Glomerular endothelial cell (primary cell): ENCODE measurements at places on chromosomes 13 and 19. TPM values are rescaled to one million over a fixed set of nuclear protein-coding genes. Genes with fewer than 3 reads are reported as not detected.

DNA sequence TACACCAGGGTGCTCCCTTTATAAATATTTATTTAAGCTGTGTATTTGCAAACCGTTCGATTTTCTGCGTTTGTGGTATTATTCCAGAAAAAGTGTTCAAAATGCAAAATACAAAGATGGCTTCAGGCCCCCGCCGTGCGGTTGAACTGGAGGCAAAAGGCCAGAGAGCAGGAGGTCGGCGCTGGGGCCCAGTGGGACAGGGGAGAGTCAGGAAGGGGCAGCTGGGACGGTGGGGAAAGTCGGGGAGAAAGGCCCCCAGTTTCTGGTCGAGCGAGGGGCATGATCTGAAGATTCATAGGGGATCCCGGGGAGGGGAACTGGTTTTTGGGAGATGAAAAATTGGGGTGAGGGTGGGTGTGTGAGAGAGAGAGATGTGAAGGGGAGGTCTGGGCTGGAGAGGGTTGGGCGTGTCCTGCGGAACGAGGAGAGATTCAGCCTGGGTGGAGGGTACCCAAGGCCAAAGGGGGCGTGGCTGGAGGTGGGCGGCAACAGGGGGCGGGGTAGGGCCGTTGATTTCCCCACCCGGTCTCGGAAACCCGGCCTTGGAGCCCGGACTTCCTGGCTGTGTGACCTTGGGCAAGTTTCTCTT, 678 bp downstream of the ISOC2 start:
- DNase-seq = no peak

DNA sequence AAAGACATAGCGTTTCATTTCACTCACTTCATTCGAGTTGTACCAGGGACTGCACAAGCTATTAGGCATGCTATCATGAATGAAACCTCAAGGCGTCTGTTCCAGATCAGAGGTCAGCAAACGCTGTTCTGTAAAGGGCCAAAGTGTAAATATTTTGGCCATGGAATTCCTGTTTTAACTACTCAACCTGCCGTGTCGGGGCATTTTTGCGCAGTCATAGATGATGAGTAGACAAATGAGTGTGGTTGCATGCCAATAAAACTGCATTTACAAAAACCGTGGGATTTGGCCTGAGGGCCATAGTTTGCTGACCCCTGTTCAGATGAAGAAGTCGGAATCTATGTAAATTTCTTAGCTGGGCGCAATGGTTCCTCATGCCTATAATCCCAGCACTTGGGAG, 6.5 kb downstream of the INSR start:
- no peak for DNase-seq

GRCh38 chr13:23848019-23848418, 41.2 kb downstream of the MIPEP start:
- no peak for DNase-seq

- DNase-seq = no peak
Observed at GRCh38 chr13:70107498-70108281, at the start of gene ATXN8OS. Gene ATXN8OS (plus strand): TSS chr13:70107826.

- DNase-seq = no peak
Observed at GRCh38 chr13:109877809-109878208, 91.4 kb upstream of the IRS2 start.

- no peak for DNase-seq
Observed at GRCh38 chr19:55178781-55179599, 1.1 kb downstream of the SYT5 start.

GRCh38 chr13:51636349-51636890, 52.2 kb downstream of the WDFY2 start:
- no peak for DNase-seq

DNA sequence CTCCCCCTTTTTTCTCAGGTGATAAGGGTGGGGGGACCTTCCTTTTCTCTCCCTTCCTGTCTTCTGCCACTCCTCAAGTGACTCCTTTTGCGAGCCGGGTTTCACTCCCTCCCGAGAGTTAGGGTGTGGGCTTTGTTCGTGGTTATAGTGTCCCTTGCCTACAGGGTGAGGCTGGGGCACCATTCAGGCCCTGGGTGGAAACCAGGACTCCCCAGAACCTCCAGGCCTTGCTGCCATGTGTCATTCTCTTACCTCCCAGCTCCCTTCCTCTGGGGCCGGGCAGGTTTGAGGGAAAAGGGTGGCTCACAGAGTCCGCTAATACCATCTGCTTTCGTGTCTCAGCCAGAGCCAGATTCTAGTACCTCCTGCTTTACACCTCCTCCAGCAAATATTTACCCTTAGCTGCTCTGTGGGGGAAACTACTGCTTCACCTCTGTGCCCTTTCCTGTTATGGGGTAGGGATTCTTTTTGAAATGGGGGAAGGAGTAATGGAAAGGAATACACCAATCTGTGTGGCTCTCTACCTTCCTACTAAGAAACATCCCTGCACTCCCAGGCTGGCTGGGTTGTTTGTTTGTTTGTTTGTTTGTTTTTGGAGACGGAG, 2.8 kb downstream of the ACTN4 start:
- DNase-seq = no peak

GRCh38 chr19:4803736-4804695, 12.5 kb downstream of the FEM1A start:
- DNase-seq = no peak

- DNase-seq = no peak
Observed at GRCh38 chr13:99058527-99059495, 80.9 kb upstream of the DOCK9 start.

GRCh38 chr19:44875666-44876451, 15.2 kb upstream of the TOMM40 start:
- DNase-seq = no peak

- DNase-seq = no peak
Observed at GRCh38 chr19:35162471-35163326, 8.2 kb downstream of the FXYD5 start.

DNA sequence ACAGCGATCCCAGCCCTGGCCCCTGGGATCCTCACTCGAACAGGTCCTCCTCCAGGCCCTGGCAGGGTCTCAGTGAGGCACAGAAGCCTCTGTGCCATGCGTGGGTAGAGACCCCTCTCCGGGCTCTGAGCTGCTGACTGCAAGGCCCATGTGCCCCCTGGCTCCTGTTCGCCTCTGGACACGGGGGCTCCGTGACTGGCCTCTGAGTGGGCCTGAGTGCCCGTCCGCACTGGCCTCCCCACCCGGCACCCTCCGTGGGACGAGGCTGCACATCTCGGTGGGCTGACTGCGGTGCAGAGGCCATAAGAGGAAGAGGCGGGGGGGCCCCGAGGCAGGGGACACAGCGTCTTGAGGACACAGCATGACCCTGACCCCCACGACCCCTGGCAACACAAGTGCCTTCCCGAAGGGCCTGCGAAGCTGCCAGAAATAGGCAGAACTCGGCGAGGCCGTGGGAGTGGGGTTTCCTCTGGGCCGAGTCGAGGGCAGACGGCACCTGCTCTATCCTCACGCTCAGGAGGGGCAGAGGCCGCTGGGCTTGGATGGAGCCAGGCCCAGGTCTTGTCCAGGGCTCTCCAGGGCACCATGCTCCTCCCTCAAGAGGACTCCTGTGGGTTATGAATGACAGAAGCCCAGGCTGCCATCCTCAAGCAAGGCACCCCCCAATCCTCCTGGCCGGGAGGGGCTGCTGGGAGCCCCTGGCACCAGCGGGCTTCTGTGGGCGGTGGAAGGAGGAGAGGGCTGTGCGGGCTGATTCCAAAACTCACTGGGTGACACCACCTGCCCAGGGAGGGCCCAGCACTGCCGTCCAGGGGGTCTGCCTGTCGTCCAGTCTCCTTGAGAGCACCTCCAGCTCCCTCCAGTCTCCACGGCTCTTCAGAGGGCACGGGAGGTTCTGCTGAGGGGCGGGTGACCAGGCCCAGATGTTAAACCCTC, 52.6 kb downstream of the RASA3 start:
- DNase-seq = no peak

- DNase-seq = no peak
Observed at GRCh38 chr13:50080911-50081678, 65.9 kb downstream of the KCNRG start.

GRCh38 chr19:13155472-13156359, 5.5 kb downstream of the IER2 start:
- no peak for DNase-seq

DNA sequence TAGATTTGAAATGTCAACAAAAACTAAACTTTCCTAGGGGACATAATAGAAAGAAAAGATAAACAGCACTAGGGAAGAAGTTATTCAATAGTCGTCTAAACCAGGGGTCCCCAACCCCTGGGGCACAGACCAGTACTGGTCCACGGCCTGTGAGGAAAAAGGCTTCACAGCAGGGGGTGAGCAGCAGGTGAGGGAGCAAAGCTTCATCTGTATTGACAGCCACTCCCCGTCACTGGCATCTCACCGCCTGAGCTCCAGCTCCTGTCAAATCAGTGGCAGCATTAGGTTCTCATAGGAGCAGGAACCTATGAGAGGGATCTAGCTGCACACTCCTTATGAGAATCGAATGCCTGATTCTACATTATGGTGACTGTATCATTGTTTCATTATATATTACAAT, 382.7 kb downstream of the MYO16 start:
- no peak for DNase-seq

- DNase-seq = no peak
Observed at GRCh38 chr19:41701401-41702075, 6.9 kb upstream of the CEACAM5 start.

GRCh38 chr19:57558525-57558924, 1.1 kb downstream of the ZNF550 start:
- DNase-seq = no peak

DNA sequence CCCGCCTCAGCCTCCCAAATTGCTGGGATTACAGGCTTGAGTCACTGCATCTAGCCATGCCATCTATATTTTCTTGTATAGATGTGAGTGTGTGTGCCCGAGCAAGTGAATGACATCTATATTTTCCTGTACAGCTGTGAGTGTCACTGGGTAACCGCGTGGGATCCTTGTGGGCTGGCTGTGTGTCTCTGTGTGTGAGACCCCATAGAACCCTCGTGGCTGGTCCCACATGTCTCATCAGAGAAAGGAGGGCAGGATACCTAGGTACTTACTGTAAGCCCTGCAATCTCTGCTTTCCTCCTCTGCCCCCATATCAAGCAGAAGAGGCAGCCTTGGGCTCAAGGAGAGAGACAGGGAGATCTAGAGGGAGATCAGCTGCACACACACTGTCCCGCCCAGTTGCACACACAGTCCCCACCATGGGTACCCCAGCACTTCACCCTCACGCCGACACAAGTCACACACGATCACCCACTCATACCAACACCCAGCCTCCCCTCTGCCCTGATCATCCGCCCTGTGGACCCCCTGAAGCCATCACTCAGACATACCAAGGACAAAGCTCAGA, 655 bp downstream of the DENND1C start:
- DNase-seq = no peak

DNA sequence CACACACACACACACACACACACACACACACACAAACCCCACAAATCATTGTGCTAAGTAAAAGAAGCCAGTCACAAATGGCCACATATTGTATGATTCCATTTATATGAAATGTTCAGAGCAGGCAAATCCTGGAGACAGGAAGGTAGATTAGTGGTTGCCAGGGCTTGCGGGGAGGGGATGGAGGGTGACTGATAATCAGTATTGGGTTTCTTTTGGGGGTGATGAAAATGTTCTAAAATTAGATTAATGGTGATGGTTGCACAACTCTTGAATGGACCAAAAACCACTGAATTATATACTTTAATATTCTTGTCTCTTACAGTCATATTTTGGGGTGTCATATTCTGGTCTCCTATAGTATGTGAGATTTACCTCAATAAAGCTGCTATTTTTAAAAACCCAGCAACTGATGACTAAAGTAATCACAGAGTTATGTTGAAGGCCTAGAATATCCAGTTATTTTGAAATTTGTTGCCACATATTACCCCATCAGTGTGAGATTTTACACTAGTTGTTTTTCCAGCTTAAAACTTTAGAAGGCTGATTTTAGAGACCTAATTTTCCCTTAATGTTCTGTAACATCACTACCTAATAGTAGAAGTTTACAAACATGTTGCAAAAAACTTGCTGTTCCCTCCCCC, 20.3 kb downstream of the FLT1 start:
- DNase-seq = no peak

GRCh38 chr13:51717786-51718398, 86.1 kb downstream of the DHRS12 start:
- DNase-seq = no peak

- no peak for DNase-seq
Observed at GRCh38 chr19:6778386-6778785, 5.9 kb downstream of the VAV1 start.

- DNase-seq = no peak
Observed at GRCh38 chr13:72151241-72151640, 284.2 kb upstream of the DACH1 start.

DNA sequence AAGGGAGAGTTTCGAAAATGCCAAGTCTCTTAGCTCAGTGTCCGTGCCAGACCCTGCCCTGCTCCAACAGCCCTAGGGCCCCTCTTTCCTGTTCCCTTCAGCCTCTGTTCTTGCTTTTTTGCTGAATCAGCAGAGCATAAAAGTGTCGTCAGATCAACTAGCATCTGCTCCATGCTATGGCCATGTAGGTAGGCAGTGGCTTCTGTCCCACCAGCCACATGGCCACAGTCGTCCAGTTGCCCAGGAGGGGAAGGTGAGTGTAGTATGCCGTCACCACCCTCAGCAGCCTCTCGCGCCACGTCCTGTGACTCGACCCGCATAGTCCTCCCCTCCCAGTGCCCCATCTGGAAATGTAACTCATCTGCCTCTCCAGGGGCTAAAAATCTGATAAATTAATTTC, 50.9 kb upstream of the ATP11A start:
- DNase-seq = no peak

DNA sequence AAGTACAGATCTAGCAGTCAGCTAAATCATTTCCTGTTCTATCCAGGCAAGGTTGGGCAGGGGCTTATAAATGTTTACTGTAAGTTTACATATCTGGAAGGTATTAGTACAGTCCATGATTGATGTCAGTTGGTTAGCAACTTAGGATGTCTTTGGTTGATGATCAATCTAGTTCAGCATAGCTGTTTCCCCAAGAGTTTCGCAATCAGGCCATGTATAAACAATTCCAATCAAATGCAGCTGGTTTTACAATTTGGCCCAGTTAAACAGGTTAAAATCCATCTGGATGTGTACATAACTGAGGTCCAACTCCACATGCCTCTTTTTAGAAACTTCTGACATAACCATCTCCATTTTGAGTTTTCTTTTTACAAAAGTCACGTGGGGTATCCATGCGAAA, 6.9 kb downstream of the ZNF221 start:
- DNase-seq = no peak

The URAD gene
- total RNA-seq = not detected in 2 replicates

The KANK3 gene
- 120 and 190 TPM in 2 replicates for total RNA-seq

The LYL1 gene
- total RNA-seq = 92.6 and 105 TPM in 2 replicates

The ZNF681 gene
- total RNA-seq = 1.2 and 1.6 TPM in 2 replicates

The RASL11A gene
- total RNA-seq = 2.1 and 5.4 TPM in 2 replicates

The CLIP3 gene
- 14.0 TPM in 2 replicates for total RNA-seq

The FAAP24 gene
- 1.6 and 1.9 TPM in 2 replicates for total RNA-seq

The GRIN3B gene
- total RNA-seq = 8.3 and 12.4 TPM in 2 replicates
